ENCODE measurements at places on chromosomes 5 and 9. TPM values are rescaled to one million over a fixed set of nuclear protein-coding genes. Genes with fewer than 3 reads are reported as not detected.
A peak's percentile ranks its signal among the peaks of the same experiment; 100 is the strongest.

COL5A1 gene
- total RNA-seq = 0.34 TPM

TLE1 gene
- total RNA-seq = 0.20 TPM

SURF2 gene
- 14.6 TPM for total RNA-seq

NFIB gene
- total RNA-seq = not detected

FCN2 gene
- not detected for total RNA-seq

CDO1 gene
- 0.18 TPM for total RNA-seq

- DNase-seq = no peak
Measured at GRCh38 chr9:95666785-95667155, 150.0 kb upstream of the PTCH1 start.

GRCh38 chr9:107148216-107148615 is 134.9 kb upstream of the RAD23B start:
- DNase-seq = no peak

- no peak for DNase-seq
Measured at GRCh38 chr5:82183828-82184227, 94.3 kb downstream of the RPS23 start.

GRCh38 chr5:124894541-124894940 is 148.1 kb upstream of the ZNF608 start:
- no peak for DNase-seq

DNA sequence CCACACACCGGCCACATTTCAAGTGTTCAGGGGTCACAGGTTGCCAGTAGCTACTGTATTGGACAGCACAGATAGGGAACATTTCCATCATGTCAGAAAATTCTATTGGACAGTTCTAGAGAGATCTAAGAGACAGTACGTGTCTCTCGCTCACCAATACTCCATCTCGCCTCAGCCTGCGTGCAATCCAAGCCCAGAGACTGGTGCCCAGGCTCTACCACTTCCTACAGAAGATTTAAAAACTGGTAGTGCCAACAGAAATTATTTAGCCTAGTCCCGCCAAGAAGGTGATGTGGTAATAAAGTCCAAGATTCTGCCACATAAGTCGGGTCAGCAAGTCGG is 390 bp upstream of the SNX2 start:
- no peak for DNase-seq

- DNase-seq = no peak
Measured at GRCh38 chr9:131840220-131840619, 100.3 kb upstream of the RAPGEF1 start.

DNA sequence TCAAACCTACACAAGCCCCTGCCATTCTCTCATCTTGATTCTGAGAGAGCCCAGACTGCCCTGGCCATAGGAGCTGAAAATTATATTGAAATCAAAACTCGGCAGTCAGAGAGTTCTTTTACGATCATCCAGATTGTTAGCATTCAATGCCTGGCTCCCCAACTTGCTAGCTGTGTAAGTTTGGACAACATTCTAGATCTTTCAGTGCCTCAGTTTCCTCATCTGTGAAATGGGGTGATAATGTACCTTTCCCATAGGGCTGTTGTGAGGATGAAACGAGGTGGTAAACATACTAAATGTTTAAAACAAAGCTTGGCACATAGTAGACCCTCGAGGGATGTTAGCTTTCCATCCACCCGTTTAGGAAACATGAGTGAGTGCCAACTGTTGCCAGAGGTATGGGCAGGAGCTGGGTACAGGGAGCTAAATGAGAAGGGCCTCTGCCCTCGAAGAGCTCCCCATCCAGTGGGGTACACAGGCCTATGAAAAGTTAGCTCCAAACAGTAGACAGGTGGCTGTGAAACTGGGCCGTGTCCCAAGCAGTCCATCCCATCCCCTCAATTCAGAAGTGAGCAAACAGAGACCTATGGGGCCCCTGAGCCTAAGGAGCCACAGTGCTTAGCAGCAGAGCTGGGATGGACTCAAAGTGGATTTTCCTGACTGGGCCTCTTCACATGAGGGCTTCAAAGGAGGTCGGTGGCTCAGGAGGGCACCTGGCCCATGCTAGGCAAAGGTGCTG is 17.3 kb upstream of the IGFBPL1 start:
- no peak for DNase-seq

GRCh38 chr5:80255431-80255810 is 427 bp downstream of the SERINC5 start:
- DNase-seq = peak; percentile 59

- no peak for DNase-seq
Measured at GRCh38 chr5:85030316-85031084, 645.8 kb upstream of the EDIL3 start.

DNA sequence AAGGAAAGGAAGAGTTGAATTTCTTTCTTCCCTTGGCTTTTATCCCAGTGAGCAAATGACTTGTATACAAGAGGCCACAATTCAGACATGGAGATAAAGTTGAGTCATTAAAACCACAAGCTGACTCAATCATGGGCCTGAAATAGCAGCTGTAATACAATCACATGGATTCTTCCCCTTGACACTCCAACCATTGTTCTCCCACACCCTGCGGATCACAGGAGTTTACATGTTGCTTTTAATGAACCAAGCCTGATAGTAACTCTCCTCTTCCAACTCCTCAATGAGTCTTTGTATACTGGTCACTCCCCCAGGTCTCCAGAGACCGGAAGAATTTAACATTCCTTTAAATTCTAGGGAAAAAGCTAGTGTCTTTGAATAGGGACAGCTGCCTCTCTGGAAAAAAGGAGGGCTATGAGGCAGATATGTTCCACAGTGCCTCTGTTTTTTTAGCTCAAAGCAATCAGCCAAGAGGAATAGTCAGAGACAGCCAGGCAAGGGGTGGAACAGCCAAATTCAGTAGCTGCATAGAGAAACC is 32.4 kb downstream of the PCDHGC5 start:
- no peak for DNase-seq

DNA sequence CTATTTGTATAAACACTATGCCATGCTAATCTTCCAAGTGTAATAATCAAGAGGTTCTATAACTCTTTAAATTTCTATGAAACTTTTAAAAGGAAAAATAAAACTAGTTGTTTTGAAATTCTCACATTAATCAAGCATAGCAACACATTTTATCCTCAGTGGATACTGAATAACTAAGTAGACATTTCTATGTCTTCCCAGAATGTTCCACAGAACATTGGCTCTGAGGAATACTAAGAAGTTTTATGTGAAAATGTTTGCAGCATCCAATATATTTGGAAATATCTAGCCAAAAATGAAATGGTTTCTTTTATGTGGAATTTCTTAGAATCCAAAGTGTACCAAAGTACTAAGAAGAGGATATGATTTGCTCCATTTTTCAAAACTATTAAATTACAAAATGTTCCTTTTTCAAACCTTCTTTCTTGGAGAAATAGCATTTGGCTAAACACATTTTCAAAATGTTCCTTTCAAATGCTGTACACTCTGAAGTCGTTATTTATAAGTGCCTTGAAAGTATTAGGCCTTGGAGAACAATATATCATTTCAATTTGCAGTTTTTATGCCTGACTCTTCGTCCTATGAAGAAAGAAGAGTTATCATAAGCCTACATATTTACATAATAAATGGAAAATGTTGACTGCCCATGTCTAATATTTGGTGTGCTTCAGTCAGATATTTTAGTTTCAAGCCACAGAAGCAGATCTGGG is 175.6 kb upstream of the COX7C start:
- DNase-seq = no peak

- DNase-seq = no peak
Measured at GRCh38 chr5:173733831-173734501, 117.5 kb upstream of the BOD1 start.

DNA sequence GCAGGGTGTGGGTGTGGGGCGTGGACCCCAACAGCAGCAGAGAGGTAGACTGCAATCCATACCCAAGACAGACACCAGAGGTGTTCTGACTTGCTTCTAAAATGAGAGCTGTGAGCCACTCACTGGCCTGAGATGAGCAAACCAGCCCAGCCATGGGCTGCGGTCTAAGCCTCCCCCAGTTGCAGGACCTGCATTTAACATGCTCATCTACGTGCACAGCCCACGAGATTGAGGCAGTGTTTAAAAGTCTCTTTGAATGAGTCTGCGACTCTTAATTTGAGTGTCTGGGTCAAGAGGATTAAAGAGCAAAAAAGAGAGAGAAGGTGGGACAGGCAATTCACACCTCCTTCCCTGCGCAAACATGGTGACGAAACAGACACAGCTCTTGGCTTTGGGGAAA is 5.9 kb downstream of the SURF4 start:
- DNase-seq = peak; percentile 70

GRCh38 chr5:91494447-91494996 is 111.4 kb upstream of the ARRDC3 start:
- DNase-seq = no peak
